ENCODE measurements at places on chromosomes 2 and 18. TPM values are rescaled to one million over a fixed set of nuclear protein-coding genes. Genes with fewer than 3 reads are reported as not detected.

DNA sequence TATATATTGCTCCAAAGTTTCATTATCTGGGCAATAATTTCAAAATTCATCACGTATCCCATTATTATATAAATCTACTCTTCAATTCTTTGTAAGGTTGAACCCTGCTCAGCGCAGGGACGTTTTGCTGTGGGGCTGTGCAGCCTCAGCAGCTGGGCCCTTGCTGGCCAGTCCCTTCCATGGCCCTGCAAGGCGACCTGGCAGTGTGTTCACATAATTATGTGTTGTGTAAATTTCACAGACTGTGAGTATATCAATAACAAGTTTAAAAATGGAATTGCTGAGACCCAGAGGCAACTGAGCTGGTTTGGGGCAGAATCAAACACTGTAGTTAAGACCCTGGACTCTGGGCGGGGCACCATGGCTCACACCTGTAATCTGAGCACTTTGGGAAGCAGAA is 16.1 kb upstream of the MAL start:
- no peak overlapping the region for H3K27ac ChIP-seq
- H3K4me3 ChIP-seq: no peak overlapping the region
- no peak for DNase-seq
- H3K4me1 ChIP-seq: no peaks in the 10 kb centered on the region

DCDC2C gene
- total RNA-seq: 3.9 TPM

CFC1 gene
- total RNA-seq: not detected

- no peaks in the 10 kb centered on the region for H3K36me3 ChIP-seq
- H3K4me1 ChIP-seq: no peaks in the 10 kb centered on the region
- DNase-seq: no peak
- H3K27ac ChIP-seq: no peak overlapping the region
- H3K27me3 ChIP-seq: peaks cover 24% of the 10 kb centered on the region
These were observed 51.3 kb upstream of the ODC1 start for GRCh38 chr2:10499275-10499907.

CRYGC gene
- total RNA-seq: not detected

- no peaks in the 10 kb centered on the region for H3K27me3 ChIP-seq
- H3K27ac ChIP-seq: no peak overlapping the region
- H3K36me3 ChIP-seq: no peaks in the 10 kb centered on the region
- no peaks in the 10 kb centered on the region for H3K4me1 ChIP-seq
- no peak overlapping the region for H3K4me3 ChIP-seq
- no peak for DNase-seq
These were observed 801.9 kb upstream of the CELF4 start for GRCh38 chr18:38367473-38367872.

DNA sequence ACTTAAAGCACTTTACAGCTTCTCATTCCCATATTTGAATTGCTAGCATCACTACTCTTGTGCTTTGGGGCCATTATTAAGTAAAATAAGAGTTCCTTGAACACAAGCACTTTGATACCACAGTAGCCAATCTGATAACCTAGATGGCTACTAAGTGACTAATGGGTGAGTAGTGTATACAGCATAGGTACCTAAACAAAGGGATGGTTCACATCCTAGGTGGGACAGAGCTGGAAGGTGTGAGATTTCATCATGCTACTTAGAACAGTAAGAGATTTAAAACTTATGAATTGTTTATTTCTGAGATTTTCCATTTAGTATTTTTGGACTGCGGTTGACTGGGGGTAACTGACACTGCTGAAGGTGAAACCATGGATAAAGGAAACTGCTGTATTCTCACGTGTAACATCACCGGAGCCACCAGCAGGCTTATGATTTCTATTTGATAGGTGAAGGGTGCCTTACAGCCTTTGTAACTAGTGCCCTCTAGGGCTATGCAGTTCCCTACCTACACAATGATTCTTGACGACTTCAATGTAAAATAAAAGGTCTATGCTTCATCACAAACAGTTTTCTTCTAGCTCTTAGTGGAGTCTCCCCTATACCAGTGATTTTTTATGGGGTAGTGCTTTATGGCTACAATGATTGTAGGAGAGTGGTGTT is 22.1 kb upstream of the CRIM1 start:
- no peaks in the 10 kb centered on the region for H3K4me1 ChIP-seq
- H3K36me3 ChIP-seq: no peaks in the 10 kb centered on the region
- no peak for DNase-seq

GRCh38 chr18:4789506-4789905 is 334.4 kb upstream of the DLGAP1 start:
- no peak for DNase-seq
- H3K4me1 ChIP-seq: no peaks in the 10 kb centered on the region
- H3K27ac ChIP-seq: no peak overlapping the region
- no peaks in the 10 kb centered on the region for H3K36me3 ChIP-seq
- H3K4me3 ChIP-seq: no peak overlapping the region

DNA sequence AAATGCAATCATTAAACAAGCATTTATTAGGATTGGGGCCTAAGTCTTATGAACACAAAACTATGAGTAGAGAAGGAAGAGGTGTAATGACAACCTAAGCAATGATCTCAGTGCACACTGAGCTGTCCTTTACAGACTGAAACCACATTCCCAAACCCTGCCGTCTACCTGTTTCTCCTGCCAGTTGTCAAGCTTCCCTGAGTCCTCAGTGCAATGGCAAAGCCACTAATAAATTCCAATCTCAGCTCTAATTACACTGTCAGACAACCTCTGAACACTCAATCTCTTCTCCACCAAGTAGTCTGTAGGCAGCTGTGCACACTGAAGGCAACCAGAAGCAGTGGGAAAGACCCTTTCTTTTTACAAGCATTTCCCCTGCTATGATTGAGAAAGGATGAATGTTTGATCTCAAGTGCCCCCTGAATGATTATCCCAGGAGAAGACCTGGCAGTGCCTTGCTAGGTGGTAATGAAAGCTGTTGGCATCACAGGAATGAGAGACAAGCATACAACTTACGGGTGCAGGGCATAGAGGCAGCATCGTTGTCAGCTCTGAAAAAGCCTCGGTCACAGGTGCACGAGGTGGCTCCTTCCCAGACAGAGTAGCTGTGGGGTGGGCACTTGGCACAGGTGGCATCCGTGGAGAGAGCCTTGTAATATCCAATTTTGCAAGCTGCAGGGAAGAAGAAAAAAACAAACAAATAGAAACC is 71.4 kb downstream of the EPHA4 start:
- DNase-seq: no peak
- H3K27me3 ChIP-seq: no peaks in the 10 kb centered on the region
- H3K4me1 ChIP-seq: no peaks in the 10 kb centered on the region
- H3K36me3 ChIP-seq: no peaks in the 10 kb centered on the region

FNDC4 gene
- total RNA-seq: 10.6 TPM

TLX2 gene
- not detected for total RNA-seq

GRCh38 chr2:12979066-12979465 is 262.3 kb downstream of the TRIB2 start:
- no peak for DNase-seq
- H3K27me3 ChIP-seq: no peaks in the 10 kb centered on the region
- H3K4me3 ChIP-seq: no peak overlapping the region
- H3K36me3 ChIP-seq: no peaks in the 10 kb centered on the region
- peak overlapping the region; percentile 58 for H3K27ac ChIP-seq

GRCh38 chr2:7007846-7008741 is 90.9 kb downstream of the RNF144A start:
- no peaks in the 10 kb centered on the region for H3K27me3 ChIP-seq
- H3K27ac ChIP-seq: peak overlapping the region; percentile 81
- peak overlapping the region; percentile 4 for H3K4me3 ChIP-seq
- H3K4me1 ChIP-seq: peaks cover 28% of the 10 kb centered on the region
- H3K36me3 ChIP-seq: no peaks in the 10 kb centered on the region

GFPT1 gene
- 22.4 TPM for total RNA-seq

- no peak overlapping the region for H3K4me3 ChIP-seq
- no peaks in the 10 kb centered on the region for H3K36me3 ChIP-seq
- H3K27ac ChIP-seq: no peak overlapping the region
- H3K27me3 ChIP-seq: no peaks in the 10 kb centered on the region
- no peaks in the 10 kb centered on the region for H3K4me1 ChIP-seq
- DNase-seq: no peak
These were observed 6.1 kb upstream of the CYRIA start for GRCh38 chr2:16671760-16672159.

DNA sequence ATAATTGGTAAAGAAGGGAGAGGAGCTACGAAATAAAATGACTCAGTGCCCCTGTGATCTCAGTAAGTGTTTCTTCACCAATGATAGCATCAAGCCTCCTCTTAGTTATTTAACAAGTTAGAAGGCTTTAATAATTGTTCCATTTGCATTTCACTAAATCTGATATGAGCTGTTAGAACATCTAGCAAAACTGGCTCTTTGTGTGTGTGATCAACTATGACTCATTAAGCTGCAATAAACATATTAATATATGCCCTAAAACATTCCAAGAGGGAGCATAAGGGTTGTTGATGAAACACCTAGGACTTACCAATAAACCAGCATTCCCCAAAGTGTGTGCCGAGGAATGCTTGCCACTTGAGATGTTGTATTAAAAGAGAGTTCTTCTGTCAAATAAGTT is 115.2 kb downstream of the OSBPL6 start:
- no peaks in the 10 kb centered on the region for H3K36me3 ChIP-seq
- no peaks in the 10 kb centered on the region for H3K4me1 ChIP-seq
- DNase-seq: no peak
- H3K4me3 ChIP-seq: no peak overlapping the region
- H3K27ac ChIP-seq: no peak overlapping the region
- H3K27me3 ChIP-seq: no peaks in the 10 kb centered on the region

VAPA gene
- 208 TPM for total RNA-seq

CXCR1 gene
- not detected for total RNA-seq

GRCh38 chr2:190714958-190715357 is 66.1 kb downstream of the NAB1 start:
- no peaks in the 10 kb centered on the region for H3K36me3 ChIP-seq
- no peaks in the 10 kb centered on the region for H3K4me1 ChIP-seq
- no peak overlapping the region for H3K4me3 ChIP-seq

DNA sequence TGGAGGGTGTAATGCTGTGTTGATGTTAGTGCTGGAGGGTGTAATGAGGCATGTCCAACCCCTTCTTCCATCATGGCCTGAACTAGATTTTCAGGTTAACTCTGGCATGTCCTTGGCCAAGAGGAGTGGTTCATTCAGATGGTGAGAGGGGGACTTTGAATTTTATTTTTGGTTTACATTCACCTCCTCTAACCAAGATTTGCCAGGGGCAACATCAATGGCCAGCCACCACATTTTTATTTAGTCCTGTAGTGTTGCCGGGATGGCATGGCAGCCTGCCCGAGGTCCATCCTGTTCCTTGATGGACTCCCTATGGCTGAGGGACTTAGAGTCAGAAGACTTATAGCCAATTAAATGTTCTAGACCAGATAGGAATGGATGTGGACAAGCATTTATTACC is 484.6 kb upstream of the HS6ST1 start:
- no peak overlapping the region for H3K4me3 ChIP-seq
- no peaks in the 10 kb centered on the region for H3K36me3 ChIP-seq
- no peaks in the 10 kb centered on the region for H3K27me3 ChIP-seq
- H3K4me1 ChIP-seq: no peaks in the 10 kb centered on the region
- DNase-seq: no peak

DNA sequence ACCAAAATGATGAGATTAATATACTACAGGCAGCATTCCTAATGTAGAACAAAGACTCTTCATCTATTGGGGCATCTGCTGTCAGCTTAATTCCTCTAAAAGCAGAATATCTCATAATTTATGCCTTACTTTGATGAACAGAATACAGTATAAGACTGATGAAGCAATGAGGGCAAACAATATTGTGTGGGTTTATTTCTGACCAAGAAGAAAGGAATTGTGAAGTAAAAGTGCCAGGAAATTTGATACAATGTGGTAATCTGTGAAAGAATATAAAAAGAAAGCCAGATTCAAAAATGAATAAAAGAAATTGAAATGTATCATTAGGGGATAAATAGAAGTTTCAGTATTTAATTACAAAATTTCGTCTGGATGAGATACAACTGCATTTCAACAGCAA is 78.8 kb upstream of the TTC21B start:
- no peaks in the 10 kb centered on the region for H3K27me3 ChIP-seq
- no peak overlapping the region for H3K27ac ChIP-seq
- no peak for DNase-seq
- H3K4me3 ChIP-seq: no peak overlapping the region

CNDP1 gene
- 1.0 TPM for total RNA-seq

- DNase-seq: no peak
- H3K4me3 ChIP-seq: no peak overlapping the region
- no peaks in the 10 kb centered on the region for H3K36me3 ChIP-seq
- H3K27ac ChIP-seq: no peak overlapping the region
- no peaks in the 10 kb centered on the region for H3K4me1 ChIP-seq
These were observed 209.7 kb upstream of the KCNJ3 start for GRCh38 chr2:154488801-154489200.

DNA sequence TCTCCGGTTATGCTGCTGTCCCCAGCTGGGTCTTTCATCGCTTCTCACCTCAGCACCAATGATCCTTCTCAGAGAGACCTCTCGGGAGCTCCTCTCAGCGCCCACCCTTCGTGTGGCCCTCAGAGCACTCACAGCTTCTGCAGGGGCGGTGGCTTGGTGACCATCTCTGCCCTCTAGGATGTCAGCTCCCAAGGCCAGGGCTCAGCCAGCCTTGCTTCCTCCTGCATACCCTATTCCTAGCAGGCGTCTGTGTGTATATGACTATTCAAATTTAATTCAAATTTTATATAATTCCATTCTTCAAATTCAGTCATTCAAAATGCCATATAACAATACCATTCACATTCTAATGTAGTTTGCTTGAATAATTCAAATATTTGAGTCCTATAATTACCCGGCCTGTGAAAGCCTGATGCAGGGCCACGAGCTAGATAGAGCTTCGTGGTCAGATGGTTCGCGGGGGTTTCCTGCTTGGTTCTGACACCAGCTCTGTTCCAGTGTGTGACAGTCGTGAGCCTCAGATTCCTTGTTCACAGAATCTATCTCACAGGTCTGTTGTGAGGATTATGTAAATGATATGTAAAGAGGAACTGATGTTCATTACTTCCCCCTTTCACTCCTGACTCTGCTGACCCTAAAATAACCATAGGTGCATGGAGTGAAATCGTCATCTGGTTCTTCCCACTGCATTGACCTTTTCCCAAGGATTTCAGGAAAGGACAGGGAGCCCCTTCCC is 94.0 kb upstream of the CNGA3 start:
- no peaks in the 10 kb centered on the region for H3K4me1 ChIP-seq
- no peak overlapping the region for H3K4me3 ChIP-seq
- H3K27ac ChIP-seq: no peak overlapping the region
- no peak for DNase-seq
- no peaks in the 10 kb centered on the region for H3K27me3 ChIP-seq
- H3K36me3 ChIP-seq: no peaks in the 10 kb centered on the region

DNA sequence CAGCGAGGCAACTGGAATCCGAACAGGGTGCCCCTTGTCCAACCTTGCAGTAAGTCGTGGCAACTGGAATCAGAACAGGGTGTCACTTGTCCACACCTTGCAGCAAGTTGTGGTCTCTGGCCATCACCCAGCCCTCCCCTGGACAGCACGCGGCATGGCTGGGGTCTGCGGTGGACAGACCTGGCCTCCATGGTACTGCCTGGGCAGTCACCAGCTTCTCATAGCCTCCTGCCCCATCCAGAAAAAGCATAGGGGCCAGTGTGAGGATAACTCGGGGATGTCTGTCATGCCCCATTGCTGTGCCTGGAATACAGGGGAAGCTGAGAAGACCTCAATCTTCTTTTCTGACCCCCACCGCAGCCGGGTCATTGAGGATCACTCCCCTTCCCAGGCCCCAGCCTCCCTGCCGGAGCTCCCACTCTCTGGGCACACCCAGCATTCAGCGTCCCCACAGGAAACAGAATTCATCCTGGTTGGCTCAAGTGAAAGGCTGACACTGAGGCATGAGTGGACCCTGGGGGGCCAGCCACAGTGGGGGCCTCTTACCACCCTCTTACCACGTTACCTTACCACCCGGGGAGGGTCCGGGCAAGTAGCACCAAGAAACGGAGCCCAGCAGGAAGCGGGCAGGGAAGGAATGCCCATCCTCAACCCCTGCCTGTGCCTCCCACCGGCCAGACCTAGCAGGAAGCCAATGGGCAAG is 68.0 kb upstream of the RAB6C start:
- no peaks in the 10 kb centered on the region for H3K4me1 ChIP-seq
- H3K27ac ChIP-seq: no peak overlapping the region
- H3K4me3 ChIP-seq: no peak overlapping the region
- H3K27me3 ChIP-seq: no peaks in the 10 kb centered on the region
- DNase-seq: no peak
